Activated CD4-positive, alpha-beta T cell treated with anti-CD3 and anti-CD28 coated beads, Interleukin-2, amount 50 U/mL, for 1 hour (primary cell): ENCODE measurements at places on chromosomes 7 and 10.
A peak's percentile ranks its signal among the peaks of the same experiment; 100 is the strongest.

DNA sequence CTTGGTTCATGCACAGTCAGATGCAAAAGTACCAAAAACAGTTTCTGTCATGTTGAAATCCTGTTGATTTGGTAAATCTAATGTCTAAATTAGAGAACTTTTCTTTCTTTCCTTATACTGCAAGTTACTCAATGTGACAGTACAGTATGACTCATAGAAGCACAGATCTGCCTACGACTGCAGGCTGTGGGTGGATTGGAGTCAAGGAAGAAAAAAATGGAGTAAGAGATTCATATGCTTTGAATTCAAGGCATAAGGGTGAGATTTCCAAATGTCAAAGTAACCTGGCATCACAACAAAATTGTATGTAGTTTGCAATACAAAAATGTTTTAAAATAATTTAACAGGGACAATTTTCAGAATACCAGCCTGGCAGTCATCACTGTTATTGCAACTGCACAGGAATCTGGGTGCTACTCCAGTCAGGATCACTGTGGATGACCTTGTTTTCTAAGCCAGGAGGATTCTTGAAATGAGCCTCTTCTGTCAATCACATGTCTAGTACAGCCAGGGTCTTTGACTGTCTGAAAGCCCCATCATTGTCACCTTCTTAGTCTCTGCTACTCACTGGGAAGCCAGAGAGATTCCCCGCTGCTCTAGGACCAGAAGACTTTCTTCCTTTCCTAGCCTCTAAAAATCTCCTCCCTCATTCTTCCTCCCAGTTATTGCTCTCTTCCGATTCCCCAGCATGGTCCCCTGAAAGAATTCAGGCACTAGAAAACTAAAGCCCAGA, 83.6 kb downstream of the CD36 start:
- DNase-seq = no peak

DNA sequence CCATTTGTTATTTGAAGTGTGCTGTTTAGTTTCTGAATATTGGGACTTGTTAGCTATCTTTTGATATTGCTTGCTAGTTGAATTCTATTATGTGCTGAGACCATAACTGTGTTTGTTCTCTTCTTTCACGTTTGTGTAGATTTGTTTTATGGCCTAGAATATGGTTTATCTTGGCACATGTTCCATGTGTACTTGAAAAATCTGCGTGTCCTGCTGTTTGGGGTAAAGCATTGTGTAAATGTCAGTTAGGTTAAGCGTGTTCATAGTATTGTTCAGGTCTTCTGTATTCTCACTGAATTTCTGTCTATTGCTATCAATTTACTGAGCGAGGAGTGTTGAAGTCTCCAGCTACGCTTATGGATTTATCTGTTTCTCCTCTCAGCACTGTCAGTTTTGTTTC, 19.4 kb downstream of the MMP21 start:
- DNase-seq = no peak

- DNase-seq = no peak
These were observed 13.0 kb downstream of the HNRNPA2B1 start for GRCh38 chr7:26187380-26188205.

DNA sequence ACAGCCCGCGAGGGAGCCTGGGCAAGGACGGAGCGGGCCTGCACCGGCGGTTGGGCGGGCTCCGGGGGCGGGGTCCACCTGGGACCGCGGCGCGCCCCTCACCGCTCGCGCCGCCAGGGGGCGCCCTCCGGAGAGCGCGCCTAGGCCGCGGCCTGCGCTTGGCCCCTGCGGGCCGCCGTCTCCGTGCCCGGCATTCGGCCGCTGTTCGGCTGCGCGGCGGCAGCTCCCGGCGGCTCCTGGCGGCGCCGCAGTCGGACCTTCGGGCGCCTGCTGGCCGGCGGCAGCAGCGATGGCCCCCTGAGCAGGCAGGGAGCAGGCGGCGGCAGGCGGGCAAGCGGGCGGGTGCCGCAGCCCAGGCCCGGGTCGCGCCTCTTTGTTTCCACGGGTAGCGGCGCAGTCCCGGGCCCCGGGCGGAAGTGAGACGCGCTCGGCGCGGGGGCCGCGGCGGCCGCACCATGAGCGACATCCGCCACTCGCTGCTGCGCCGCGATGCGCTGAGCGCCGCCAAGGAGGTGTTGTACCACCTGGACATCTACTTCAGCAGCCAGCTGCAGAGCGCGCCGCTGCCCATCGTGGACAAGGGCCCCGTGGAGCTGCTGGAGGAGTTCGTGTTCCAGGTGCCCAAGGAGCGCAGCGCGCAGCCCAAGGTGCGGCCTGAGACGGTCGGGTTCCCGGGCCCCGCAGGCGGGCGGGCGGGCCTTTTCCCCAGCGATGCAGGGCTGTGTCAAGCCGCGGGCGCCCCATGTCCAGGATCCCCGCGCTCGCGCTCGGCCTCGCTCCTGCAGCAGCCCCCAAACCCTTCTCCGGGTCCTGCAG, at the start of gene INTS15:
TSS of gene INTS15 (plus strand) at position 193 of the 816 bp plus-strand sequence. CDS start at position 456, 263 bp downstream.
- peak; percentile 79 for DNase-seq

DNA sequence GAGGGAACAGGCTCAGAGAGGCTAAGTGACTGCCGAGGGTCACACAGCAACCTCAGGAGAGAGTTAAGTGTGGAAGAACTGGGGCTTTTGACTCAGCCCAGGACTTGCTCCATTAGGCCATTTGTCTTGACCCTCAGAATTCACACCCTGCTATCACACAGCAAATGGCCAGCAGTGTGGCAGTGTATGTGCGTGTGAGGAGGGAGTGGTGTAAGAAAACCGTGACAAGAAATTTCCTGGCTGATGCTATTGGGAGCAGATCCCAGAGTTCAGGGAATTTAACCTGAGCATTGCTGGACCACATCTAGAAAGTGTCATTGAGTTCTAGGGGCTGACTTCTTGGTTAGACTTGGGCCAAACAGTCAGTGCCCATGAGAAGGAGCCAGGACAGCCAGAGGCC, 18.4 kb downstream of the VWA2 start:
- no peak for DNase-seq

GRCh38 chr7:38775506-38776175, 133.3 kb downstream of the VPS41 start:
- DNase-seq = no peak

- no peak for DNase-seq
These were observed 91.1 kb downstream of the CALN1 start for GRCh38 chr7:72321081-72321480.

GRCh38 chr7:152363798-152364197, 72.0 kb downstream of the KMT2C start:
- no peak for DNase-seq

- no peak for DNase-seq
These were observed 84.4 kb downstream of the EBF3 start for GRCh38 chr10:129879655-129880054.

- no peak for DNase-seq
These were observed 10.0 kb downstream of the DNAJC1 start for GRCh38 chr10:21993360-21994001.

- DNase-seq = no peak
These were observed 15.1 kb downstream of the CACNB2 start for GRCh38 chr10:18155321-18155720.

GRCh38 chr10:8738987-8739386, 684.5 kb downstream of the GATA3 start:
- no peak for DNase-seq

DNA sequence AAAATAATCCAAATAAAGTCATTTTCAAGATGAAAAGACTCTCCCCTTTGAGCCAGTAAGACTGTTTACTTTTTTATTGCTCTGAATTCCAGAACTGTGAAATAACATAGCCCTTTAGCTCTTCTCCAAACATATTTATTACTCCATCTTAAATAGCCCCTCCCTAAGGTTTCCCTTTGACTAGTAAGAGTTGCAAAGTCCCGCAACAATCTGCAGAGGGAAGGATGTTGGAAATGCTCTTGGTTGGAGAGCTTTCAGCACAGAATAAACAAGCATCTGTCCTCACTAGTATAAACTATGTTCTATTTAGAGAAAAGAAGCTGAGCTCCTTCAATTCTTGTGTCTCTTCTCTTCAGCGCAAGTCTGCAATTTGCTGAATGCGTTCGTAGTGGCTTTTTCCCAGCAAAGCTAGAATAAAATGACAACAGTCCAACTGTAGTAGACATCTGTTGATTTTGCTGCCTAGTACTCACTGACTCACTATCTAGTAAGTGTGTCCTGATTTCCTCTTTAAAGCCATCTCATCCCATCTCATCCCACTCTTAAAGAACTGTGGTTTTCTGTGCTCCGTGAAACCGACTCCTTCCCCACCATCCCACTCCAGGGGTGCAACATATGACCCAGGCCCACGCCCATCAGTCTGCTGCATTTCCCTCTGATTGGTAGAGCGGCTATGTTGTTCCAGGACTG, 104.0 kb downstream of the FAM107B start:
- no peak for DNase-seq

- no peak for DNase-seq
These were observed 97.6 kb upstream of the ITGB1 start for GRCh38 chr10:33055625-33056024.

DNA sequence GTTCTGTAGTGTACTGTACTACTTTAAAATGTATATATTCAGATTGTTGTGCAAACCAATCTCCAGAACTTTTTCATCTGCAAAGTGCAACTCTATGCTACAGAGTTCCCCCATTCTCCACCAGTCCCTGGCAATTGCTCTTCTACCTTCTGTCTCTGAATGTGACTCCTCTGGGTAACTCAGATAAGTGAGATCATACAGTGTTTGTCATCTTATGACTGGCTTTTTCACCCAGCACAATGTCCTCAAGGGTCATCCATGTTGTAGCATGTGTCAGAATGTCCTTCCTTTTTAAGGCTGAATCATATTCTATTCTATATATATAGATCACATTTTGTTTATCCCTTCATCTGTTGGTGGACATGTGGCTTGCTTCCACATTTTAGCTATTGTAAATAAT, 10.8 kb downstream of the SLIT1 start:
- DNase-seq = no peak

DNA sequence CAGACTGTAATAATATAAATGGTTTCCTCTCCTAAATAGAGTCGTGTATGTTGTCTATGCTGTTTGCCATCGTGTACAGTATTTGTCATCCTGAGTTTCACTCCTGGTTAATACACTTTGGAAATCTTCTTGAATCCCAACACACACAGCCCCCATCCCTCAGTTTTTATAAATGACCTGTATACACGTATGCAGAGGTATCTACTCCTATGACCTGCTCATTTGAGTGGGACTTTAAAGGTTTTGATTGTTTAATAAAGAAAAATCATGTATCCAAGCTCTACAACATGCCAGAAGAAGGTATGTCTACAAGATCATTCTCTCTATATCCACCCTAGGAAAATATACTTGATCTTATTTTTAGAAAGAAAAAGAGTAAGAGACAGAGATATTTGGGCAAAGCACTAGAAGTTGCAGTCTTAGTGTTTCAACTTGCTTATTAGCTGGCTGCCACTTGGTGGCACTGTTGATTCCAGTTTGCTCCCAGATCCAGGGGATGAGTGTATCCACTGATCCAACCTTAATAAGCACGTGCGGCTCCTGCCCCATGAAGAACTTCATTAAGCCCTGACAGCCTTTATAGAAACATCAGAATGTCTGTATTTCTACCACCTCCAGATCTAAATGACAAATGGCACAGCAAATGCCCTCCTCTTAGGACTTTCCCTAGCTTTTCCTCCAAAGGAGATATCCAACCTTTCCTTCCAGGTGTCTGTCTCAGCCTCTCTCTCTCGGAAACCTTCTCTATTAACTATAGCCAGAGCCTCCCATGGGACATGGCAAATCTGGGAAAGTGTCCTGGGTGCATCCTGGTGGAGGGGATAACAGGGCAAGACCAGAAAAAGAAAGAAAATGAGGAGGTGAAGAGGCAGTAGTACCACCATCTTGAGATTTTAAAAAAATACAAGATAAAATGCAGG, 181.6 kb upstream of the NEBL start:
- DNase-seq = no peak

- no peak for DNase-seq
These were observed 14.6 kb downstream of the C10orf71 start for GRCh38 chr10:49313501-49314070.

DNA sequence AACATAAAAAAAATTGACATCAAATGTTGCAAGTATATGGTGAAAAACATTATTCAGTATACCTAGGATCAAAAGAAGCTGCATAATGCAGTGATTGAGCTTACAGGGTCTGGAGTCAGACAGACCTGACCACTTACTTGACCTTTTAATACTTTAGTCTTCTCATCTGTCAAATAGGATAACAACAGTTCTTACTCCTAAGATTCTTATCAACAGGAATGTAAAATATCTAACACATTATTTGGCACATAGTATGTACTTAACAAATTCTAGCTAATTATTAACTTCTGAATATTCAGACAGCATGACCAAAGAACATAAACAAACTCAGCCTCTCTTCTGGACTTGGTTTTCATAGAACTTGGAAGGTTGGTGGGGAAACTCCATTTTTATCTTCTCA, 45.6 kb upstream of the PIP4K2A start:
- DNase-seq = no peak

GRCh38 chr7:11607686-11608085, 224.3 kb downstream of the THSD7A start:
- DNase-seq = no peak

GRCh38 chr7:10211016-10211415, 762.7 kb upstream of the PHF14 start:
- no peak for DNase-seq

GRCh38 chr7:124783271-124783670, 17.7 kb upstream of the GPR37 start:
- no peak for DNase-seq

- no peak for DNase-seq
These were observed 10.5 kb upstream of the SCART1 start for GRCh38 chr10:133442967-133443924.

DNA sequence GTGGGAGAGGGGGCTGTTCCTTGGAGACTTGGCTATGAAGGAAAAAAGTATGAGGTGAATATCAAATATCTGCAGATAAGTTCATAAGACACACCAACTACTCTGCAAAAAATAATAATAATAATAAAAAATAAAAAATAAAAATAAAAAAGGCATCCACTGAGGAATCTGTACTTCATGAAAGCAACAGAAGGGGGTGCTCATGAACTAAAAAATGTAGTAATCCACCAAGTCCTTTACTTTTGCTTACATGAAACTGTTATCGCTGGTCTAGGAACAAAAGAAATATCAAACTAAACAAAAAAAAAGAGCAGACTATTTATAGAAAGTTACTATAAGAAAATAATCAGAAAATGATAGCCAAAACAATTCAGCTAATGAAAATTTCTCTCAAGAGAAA, 579.0 kb downstream of the PHTF2 start:
- no peak for DNase-seq

GRCh38 chr7:117673839-117674238, 194.0 kb downstream of the CFTR start:
- DNase-seq = no peak
